ENCODE measurements at places on chromosomes 13 and 19.

DNA sequence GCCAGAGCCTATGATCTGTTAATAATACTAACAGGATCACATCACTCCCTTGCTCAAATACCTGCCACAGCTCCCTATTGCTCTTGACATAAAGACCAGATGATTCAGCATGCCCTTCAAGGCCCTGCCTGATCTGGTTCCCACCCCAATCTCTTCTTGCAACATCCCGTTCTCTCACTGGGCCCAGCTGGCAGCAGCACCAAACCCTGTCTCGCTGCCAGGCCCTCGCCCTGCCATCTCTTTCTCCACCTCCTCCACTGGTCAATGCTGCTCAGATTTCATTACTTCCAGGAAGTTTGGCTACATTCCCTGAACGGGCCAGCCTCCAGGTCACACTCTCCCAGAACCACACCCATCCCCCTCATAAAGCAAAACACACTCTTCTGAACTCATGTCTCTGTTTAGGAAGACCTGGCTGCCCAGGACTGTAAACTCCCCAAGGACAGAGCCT, 8.6 kb upstream of the BCAT2 start:
- peak; percentile 36 for DNase-seq

DNA sequence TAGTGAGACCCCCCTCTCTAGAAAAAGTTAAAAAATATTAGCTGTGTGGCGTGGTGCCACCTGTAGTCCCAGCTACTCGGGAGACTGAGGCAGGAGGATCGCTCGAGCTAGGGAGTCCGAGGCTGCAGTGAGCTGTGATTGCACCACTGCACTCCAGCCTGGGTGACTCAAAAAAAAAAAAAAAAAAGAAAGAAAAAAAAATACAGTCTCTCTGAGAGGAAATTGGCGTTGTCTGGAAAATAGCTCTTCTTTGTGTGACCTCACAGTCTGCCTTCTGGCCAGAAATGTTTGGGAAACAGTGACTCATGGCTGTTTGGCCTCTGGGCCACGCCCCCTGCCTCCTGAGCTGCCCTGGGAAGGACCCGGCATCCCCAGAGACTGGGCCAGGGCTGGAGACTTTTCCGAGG, 10.7 kb downstream of the MARCHF2 start:
- DNase-seq: peak; percentile 96

- peak; percentile 69 for DNase-seq
These were observed 154.9 kb downstream of the TM9SF2 start for GRCh38 chr13:99656092-99656745.

GRCh38 chr13:77143431-77143830, 116.5 kb upstream of the FBXL3 start:
- DNase-seq: no peak

DNA sequence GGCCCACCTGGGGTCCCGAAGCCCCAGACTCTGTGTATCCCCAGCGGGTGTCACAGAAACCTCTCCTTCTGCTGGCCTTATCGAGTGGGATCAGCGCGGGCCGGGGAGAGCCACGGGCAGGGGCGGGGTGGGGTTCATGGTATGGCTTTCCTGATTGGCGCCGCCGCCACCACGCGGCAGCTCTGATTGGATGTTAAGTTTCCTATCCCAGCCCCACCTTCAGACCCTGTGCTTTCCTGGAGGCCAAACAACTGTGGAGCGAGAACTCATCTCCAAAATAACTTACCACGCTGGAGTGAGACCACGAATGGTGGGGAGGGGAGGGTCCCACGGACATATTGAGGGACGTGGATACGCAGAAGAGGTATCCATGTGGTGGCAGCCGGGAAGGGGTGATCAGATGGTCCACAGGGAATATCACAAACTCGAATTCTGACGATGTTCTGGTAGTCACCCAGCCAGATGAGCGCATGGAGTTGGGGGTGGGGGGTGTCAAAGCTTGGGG, 1.0 kb upstream of the ICAM5 start:
- DNase-seq: peak; percentile 40

DNA sequence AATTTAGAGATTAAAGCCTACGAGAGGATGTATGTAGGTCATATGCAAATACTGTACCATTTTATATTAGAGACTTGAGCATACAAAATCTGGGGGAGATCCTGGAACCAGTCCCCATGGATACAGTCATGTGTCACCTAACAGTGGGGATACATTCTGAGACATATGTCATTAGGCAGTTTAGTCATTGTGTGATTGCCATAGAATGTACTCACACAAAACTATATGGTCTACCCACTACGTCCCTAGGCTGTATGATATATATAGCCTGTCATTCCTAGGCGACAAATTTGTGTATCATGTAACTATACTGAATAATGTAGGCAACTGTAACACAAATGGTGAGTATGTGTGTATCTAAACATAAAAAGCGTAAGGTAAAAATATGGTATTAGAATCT, 62.8 kb downstream of the WDFY2 start:
- DNase-seq: no peak

- DNase-seq: no peak
These were observed 61.8 kb downstream of the MBNL2 start for GRCh38 chr13:97283888-97284287.

- no peak for DNase-seq
These were observed 5.3 kb downstream of the CARD8 start for GRCh38 chr19:48250290-48251025.

GRCh38 chr13:51643105-51643881, 59.0 kb downstream of the WDFY2 start:
- peak; percentile 98 for DNase-seq

DNA sequence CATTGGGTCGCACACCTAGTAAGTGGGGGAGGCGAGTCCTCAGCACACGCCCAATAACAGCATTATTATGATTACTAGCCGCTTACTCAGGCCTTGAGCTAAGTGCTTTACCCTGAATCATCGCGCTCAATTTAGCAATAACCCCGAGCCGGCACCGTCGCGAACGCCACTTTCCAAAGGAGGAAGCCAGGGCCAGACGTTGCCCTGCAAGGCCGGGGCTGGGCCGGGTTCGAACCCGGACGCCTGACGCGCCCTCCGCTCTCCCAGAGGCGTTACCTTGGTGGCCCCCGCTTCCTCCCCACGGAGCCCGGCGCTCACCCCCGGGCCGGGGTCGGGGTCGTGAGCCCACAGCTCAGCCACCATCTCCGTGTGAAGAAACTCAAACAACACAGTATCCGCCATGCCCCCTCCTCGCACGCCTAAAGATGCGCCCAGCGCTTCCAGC, at the start of gene TRAPPC6A:
Gene TRAPPC6A, minus strand, starts transcription at position 421 of the 445 bp plus-strand sequence. Its CDS starts 19 bp downstream, at position 402.
- peak; percentile 36 for DNase-seq

GRCh38 chr19:39916236-39916635, 18.2 kb downstream of the FCGBP start:
- DNase-seq: no peak

- DNase-seq: peak; percentile 98
These were observed 4.2 kb upstream of the SPACA6 start for GRCh38 chr19:51688671-51689571.

DNA sequence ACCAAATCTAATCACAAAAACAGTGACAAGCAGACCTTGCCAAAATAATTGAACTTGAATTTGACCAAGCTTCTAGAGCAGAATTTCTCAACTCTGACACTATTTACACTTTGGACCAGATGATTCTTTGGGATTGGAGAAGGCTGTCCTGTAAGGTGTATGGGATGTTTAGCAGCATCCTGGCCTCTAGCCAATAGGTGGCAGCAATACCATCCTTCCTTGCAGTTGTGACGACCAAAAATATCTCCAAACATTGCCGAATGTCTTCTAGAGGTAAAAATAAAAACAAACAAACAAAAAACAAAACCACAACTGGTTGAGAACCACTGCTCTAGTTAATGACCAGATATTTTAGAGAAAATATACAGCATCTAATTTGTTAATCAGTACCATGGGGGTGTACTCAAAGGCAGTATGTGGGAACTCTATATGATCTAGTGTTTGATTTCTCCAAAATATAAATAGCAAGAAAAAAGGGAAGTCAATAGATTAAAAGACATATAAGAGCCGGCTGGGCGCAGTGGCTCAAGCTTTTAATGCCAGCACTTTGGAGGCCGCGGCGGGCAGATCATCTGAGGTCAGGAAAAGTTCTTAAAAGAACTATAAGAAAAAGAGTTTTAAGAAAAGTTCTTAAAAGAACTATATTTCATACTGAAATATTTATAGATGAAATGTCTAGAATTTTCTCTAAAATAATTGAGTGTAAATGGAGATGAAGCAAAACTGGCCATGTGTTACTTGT, 60.9 kb upstream of the ZNF527 start:
- no peak for DNase-seq

DNA sequence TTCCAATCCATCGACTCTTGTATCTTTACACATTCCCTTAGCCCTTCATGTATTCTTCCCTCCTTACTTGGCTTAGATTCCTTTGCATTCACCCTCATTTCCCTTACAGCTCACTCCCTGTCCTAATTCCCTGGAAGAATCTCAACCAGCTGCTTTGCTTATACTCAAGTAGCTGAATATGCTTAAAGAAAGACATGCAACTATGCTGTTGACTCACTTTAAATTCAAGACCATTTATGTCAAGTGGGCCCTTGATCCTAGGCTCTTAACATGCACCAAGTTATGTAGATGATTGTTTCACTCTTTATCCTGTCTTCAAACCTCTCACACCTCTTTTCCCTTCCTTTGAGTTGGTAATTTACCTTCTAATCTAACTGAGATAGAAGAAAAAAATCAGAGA, 7.4 kb downstream of the CCDC122 start:
- DNase-seq: no peak
